ENCODE measurements at places on chromosomes 2 and 18.

GRCh38 chr2:20455076-20455587 is 8.3 kb downstream of the RHOB start:
- DNase-seq: no peak

- no peak for DNase-seq
Measured at GRCh38 chr2:146414456-146414855, 1430.4 kb upstream of the ACVR2A start.

GRCh38 chr2:191038241-191038725 is 24.3 kb upstream of the STAT1 start:
- DNase-seq: no peak

- no peak for DNase-seq
Measured at GRCh38 chr2:226995625-226996041, 159.8 kb downstream of the RHBDD1 start.

DNA sequence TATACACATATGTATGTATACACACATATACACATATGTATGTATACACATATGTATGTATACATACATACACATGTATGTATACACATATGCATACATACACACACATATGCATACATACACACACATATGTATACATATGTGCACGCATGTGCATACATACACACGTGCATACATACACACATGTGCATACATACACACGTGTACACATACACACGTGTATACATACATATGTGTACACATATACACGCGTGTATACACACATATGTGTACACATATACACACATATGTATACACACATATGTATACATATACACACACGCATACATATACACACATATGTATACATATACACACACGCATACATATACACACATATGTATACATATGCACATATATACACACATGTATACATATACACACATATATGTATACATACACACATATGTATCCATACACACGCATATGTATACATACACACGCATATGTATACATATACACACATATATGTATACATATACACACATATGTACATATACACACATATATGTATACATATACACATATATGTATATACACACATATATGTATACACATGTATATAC is 21.5 kb downstream of the NABP1 start:
- no peak for DNase-seq

DNA sequence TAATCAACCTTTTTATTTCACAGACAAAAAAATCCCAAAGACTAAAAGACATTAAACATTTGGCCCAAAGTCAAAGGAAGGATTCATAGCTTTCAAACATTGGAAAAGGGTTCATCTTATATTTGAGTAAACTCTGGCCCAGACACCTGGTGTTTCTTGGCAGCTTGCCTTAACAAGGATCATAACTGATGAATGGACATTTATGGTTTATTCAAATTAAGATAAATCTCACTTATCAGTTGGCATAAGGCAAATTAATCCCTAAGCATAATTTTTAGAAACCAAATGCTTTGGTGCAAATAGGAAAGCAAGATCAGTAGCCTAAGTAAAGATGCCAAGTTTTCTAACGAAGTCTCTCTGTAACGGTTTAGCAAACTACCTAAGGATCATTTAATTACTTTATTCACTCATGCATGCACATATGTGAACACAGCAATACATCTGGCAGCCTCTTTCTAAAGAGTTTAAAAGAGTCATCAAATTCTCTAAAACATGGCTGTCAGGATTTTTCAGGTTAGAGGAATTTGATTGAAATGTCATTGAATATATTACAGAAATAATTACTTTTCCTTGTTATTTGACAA is 323.4 kb upstream of the RBMS1 start:
- DNase-seq: no peak

GRCh38 chr18:26875040-26875654 is 9.6 kb upstream of the AQP4 start:
- DNase-seq: no peak

GRCh38 chr18:69002233-69002632 is 204.4 kb downstream of the CCDC102B start:
- no peak for DNase-seq

Measured in NCI-H187 treated with DMSO at 0.1 percent for 48 hours (cell line).